Urinary bladder (tissue), 4 donors: ENCODE measurements at places on chromosomes 4 and X. TPM values are rescaled to one million over a fixed set of nuclear protein-coding genes. Genes with fewer than 3 reads are reported as not detected.

The EGF gene
- 1.6 TPM for polyA plus RNA-seq

The MTNR1A gene
- polyA plus RNA-seq, result not detected

The PPP2R2C gene
- 0.94 TPM for polyA plus RNA-seq

The C4orf54 gene
- polyA plus RNA-seq, result 0.10 TPM

The BEX5 gene
- polyA plus RNA-seq, result 0.87 TPM

The ARMCX2 gene
- 42.8 TPM for polyA plus RNA-seq

The PGRMC1 gene
- 136 TPM for polyA plus RNA-seq

The TMPRSS11A gene
- not detected for polyA plus RNA-seq

The SGMS2 gene
- polyA plus RNA-seq, result 13.3 TPM

The SERTM2 gene
- polyA plus RNA-seq, result 0.16 TPM

The DSPP gene
- not detected for polyA plus RNA-seq

The DCAF4L1 gene
- 0.06 TPM for polyA plus RNA-seq

The COX18 gene
- 10.5 TPM for polyA plus RNA-seq

The EXOSC9 gene
- 20.3 TPM for polyA plus RNA-seq

The SMARCA1 gene
- polyA plus RNA-seq, result 30.0 TPM
